ENCODE measurements at places on chromosomes 7 and 10. TPM values are rescaled to one million over a fixed set of nuclear protein-coding genes. Genes with fewer than 3 reads are reported as not detected.

The NRF1 gene
- 10.9 TPM for total RNA-seq

The SGCE gene
- total RNA-seq: 51.5 TPM

The ANXA8L1 gene
- total RNA-seq: 98.4 TPM

The ELFN1 gene
- total RNA-seq: 0.38 TPM

The GSDME gene
- total RNA-seq: 41.6 TPM

The FKBP6 gene
- total RNA-seq: not detected

The OR9A2 gene
- not detected for total RNA-seq

The OR2A5 gene
- total RNA-seq: not detected

Data from A549 treated with GW870086 at 1 μM for 4 hours (cell line).